Activated naive CD4-positive, alpha-beta T cell treated with anti-CD3 and anti-CD28 coated beads for 36 hours (primary cell): ENCODE measurements at places on chromosomes 12 and 14. TPM values are rescaled to one million over a fixed set of nuclear protein-coding genes. Genes with fewer than 3 reads are reported as not detected.
A peak's percentile ranks its signal among the peaks of the same experiment; 100 is the strongest.

GRCh38 chr12:132662901-132663755 is 24.0 kb downstream of the POLE start:
- DNase-seq: no peak

DNA sequence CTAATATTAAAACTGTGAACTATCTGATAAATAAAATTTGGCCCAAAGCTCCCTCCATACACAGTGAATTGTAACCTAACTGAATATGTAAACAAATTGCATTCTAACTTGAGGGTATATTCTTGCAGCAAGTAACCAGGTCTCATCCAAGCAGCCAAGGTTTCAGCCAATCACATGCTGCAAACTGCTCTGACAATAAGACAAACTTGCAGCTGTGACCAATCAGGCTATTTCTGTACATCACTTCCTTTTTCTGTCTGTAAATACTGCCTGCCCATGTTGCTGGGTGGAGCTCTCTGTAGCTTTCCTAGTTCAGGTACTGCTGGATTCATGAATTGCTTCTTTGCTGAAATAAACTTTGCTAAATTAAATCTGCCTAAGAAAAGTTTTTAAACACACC is 499.0 kb downstream of the GALC start:
- DNase-seq: no peak

The RPGRIP1 gene
- total RNA-seq: not detected

DNA sequence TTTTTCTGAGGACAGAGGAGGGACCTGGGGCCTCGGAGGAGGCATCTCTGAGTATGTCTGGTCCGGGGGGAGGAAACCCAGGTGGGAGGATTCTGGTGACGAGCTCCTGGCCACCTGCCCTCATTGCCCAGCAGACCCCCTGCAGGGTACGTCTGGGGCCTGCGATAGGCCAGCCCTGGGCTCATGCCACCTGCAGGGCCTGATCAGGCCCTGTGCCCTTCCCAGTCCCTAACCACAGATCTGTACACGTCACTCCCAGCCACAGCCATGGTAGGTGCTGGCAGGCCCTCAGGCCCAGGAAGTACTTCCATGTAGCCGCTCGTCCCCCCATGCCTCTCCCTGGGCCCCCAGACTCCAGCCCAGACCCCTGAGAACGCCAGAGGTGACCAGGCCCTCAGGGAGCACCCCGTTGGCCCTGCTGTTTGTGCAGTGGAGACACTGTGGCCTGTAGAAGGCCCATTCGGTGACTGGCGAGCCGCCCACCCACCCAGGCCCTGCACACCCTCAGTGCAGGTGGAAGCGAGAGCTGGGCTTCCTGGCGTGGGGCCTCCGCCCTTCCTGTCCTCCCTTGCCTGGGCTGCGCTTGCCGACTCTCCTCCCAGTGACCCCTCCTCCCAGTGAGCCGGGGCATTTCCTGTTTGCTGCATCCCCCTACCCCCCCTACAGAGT is 5.7 kb downstream of the INF2 start:
- DNase-seq: peak; percentile 62

DNA sequence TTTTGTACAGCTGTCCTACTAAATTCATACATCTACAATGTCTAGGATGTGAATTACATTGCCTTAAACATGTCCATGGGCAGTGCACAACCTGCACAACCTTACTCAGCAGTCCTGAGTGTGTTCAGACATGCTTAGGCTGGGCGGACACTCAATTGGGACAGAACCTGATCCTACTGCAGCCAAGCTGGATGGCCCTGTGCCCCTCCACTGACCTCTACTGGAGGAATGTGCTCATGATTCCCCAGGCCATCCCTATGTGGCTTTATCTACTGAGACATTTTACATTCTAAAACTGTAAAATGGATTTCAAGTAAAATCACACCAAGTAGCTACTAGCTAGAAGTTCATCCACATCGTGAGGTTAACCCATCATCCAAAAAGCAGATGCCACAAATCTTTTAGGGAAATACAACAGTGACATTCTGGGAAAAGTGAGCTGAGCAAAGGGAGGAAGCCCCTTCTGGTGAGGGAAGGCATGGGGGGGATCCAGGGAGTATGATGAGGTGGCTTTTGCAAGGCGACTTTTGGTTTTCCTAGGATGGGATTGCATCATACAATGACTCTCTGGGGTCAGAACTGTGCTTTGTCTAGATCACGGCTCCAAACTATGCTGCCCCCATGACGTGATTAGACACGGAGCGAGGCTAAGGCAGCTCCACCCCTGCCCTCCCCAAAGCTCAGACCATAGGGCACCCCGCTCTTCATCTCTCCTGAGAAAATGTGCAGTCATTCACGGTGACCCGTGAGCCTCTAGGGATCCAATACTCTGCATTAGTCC is 911.7 kb upstream of the TMEM132C start:
- no peak for DNase-seq

- DNase-seq: no peak
Measured at GRCh38 chr12:91179315-91179714, 3.3 kb downstream of the DCN start.

The HSPB8 gene
- not detected for total RNA-seq

- DNase-seq: peak; percentile 65
Measured at GRCh38 chr12:131808744-131809371, 19.3 kb upstream of the MMP17 start.

GRCh38 chr14:32697704-32698103 is 241.0 kb upstream of the NPAS3 start:
- DNase-seq: no peak

DNA sequence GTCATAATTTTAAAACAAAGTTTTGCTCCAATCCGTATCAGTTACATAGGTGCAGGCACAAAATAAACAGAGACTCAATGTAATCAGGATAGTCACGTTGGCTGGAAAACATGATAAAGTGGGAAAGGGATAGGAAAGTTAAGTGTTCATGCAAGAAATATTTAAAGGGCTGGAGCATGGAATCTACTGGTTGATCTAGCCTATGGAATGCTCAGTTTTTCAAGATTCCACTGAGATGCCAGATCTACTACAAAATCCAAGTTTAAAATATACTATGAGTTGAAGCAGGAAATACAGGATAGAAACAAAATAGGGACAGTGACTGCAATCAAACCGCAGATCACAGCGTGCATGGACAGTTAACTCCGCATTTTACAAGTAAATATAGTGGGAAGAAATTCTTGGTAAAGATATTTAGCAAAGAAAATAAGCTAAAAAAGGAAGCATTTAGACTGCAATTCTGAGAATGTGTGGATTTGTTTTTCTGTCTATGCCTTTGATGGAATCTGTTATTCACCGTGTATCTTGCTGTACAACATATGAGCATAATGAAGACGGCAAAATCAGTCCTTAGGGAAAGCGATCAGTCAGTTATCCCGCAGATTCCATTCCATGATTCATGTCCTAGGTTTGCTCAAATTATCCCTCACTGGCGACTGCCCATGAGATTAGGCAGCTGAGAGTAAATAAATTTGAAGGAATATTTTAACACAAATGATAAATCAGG is 1044.3 kb downstream of the FLRT2 start:
- no peak for DNase-seq

GRCh38 chr12:121925358-121925695 is 6.9 kb downstream of the CFAP251 start:
- no peak for DNase-seq

DNA sequence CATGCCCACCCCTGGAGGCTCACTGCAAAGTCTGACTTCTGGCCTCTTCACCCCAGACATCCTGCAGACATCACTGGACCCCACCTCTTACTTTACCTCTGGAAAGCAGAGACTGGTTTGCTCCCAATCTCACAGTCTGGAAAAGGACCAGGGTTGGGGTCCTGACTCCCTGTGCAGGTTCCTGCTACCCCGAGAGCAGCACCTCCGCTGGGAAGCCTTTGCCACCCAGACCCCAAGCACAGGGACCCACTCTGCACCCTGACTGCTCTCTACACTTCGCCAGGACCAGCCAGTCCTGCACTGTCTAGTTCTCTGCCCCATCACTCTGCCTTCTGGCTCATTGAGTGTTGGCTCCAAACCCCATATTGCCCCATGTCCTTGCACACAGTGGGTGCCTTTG is 16.0 kb downstream of the FOXN4 start:
- DNase-seq: no peak
